CD4-positive, alpha-beta T cell treated with Interleukin-4 for 1 hour (primary cell): ENCODE measurements at places on chromosomes 11 and 22.

GRCh38 chr11:73218106-73218829, at the start of gene P2RY2:
P2RY2 (plus strand) TSS chr11:73218281; CDS start chr11:73234160, 15,879 bp downstream.
- DNase-seq: peak; percentile 19

GRCh38 chr11:124793466-124794278, 6.5 kb downstream of the MSANTD2 start:
- peak; percentile 31 for DNase-seq

- peak; percentile 86 for DNase-seq
These were observed 1.2 kb downstream of the PHLDB1 start for GRCh38 chr11:118608360-118609227.

GRCh38 chr11:27217948-27218420, 145.0 kb downstream of the CCDC34 start:
- no peak for DNase-seq

GRCh38 chr11:64409707-64410403, 50.9 kb downstream of the RPS6KA4 start:
- DNase-seq: no peak

DNA sequence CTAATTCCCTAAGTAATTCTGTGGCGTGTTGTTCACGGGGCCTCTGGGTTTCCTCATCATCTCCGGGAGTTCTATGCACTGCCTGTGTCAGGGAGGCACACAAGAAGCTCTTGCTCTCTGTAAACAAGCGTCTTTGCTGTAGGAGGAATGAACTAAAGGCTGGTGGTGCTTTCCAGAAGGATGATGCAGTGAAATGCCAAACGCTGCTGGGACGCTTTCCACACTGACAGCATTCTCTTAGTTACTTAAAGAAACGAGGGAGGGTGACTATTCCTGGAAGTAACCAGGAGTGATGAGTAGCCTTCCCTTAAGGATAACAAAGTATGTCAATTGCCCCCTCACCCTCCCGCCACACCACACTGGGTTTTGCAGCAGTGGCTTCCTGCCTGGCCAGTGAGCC, 38.5 kb upstream of the NUP50 start:
- no peak for DNase-seq

GRCh38 chr11:70637949-70638583, 239.7 kb downstream of the CTTN start:
- no peak for DNase-seq

DNA sequence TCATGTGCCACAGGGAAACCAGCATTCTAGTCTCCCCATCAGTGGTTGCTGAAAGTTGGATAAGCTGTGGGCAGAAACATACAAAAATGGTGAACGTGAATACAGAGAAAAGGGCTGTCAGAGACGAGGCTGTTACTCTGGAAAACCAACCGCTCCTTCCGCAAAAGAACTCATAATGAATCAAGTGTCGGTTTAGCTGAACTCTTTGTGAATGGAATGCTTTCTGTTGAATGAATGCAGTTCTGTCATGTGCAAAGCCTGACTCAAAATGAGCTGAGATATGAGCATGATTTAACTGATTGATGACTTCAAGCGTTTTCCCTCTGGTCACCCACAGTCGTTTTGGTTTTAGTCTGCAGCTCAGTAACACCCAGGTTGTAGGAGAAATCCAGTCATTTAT, 298.3 kb downstream of the ETS1 start:
- DNase-seq: no peak

DNA sequence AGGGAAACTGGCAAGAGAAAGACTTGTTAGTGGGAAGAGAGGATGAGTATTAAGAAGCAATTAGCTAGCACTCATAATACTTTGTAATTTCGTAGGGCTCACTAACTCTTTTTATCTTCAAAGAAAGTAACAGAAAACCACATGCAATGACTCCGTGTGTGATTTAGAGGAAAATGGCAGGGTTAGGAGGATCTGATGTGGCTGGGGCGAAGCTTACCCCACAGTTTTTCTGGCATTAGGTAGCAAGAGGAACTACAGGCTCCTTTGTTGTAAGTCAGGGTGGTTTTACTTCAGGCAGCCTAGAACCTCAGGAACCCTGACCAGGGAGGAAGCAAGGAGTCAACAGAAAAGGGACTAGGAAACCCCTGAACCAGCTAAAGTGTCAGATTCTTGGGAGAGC, 89.7 kb downstream of the SPON1 start:
- DNase-seq: no peak

DNA sequence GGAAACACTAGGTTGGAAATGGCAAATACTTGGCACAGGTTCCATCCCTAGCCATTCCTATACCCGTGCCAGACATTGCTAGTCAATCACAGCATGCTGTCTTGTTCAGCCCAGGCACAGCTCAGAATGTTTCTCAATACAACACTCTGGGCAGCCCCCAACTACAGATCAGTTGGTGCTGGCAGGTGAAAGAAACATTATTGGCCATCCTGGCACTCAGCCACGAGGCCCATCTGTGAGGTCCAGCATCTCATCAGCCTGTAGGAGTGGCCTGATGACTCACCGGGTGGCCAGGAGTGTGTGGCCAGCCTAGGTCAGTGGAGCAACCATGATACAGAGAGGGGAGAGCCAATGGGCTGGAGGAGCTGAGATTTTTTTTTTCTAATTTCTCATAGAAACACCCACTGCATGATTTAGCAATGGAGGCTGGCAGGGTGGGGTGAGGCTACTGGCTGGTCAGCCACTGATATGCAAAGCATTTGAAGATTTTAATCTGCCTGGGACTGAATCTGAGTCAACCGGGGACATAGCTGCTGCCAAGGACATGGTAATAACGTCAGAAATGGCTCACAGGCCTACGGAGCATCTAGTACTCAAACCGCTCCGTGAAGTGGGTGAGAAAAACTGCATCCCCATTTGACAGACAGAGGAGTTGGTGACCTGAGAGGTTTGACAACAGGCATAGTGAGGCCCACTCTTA, 5.4 kb downstream of the MYO18B start:
- DNase-seq: no peak

GRCh38 chr11:8100605-8101004, 19.6 kb downstream of the TUB start:
- DNase-seq: no peak

GRCh38 chr11:19772480-19772879, 59.8 kb downstream of the NAV2 start:
- no peak for DNase-seq

- peak; percentile 54 for DNase-seq
These were observed 618 bp downstream of the MTA2 start for GRCh38 chr11:62601122-62601371.

DNA sequence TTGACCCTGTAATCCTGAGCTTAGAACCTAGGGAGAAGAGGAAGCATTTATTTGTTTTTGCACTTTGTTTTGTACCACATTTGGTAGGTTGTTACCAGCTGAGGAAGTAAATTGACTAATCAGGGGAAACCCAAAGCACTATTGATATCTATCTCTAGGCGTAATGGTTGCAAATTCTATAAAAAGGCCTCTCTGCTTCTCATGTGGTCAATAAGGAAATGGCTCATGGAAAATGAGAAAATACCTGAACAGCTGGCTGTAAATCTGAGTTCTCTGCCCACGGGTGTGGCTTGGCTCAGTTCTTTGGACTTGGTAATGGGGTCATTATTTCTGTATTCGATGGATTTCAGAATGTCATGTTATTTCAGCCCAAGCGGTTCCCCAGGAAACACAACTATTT, 42.4 kb downstream of the BARX2 start:
- DNase-seq: no peak

DNA sequence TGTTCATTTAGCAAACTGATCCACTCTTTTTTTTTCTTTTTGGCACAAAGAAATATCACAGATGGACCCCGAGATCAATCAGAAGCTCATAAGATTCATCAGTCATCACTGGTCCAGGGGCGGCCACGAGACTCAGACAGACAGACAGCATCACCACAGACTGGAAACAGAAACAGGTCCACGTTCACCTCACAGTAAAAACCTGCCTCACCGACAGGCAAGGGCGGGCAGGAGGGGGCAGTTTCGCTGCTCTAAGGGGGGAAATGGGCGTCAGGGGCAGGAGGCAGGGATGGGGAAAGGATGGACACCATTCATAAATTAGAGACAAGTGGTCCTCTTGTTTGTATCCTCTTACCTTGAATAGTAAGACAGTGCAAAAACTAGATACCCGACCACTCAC, 16.5 kb downstream of the CHST1 start:
- DNase-seq: no peak

DNA sequence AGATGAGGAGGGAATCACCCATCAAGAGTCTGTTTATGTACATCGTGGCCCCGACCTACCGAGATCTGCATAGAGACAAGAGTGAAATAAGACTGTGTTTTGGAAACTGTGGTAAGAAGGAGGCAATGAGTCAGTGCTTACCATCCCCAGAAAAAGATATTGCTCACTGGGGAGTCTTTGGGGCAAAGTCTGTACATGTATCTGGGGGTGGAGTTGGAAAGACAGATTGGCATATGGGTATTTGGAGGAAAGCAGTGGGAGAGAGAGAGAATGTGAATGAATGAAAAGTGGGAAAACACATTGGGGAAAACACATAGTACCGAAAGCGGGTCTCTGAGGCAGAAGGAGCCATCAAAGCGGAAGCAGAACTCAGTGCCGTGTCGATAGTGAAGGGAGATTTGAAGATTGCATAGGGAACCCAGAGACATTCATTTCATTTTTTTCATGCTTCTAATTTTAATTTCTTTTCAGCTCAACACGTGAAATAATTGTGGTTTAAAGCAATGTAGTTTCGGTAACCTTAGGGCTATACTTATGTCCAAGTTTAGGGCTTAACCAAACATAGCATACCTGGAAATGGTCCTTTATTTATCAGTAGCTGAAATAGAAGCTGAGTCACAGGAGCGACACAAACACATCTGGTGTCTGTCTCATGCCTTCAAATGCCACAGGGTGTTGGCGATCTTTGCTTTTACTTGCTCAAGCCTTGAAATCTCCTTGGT, 98.6 kb upstream of the CD44 start:
- DNase-seq: peak; percentile 81

DNA sequence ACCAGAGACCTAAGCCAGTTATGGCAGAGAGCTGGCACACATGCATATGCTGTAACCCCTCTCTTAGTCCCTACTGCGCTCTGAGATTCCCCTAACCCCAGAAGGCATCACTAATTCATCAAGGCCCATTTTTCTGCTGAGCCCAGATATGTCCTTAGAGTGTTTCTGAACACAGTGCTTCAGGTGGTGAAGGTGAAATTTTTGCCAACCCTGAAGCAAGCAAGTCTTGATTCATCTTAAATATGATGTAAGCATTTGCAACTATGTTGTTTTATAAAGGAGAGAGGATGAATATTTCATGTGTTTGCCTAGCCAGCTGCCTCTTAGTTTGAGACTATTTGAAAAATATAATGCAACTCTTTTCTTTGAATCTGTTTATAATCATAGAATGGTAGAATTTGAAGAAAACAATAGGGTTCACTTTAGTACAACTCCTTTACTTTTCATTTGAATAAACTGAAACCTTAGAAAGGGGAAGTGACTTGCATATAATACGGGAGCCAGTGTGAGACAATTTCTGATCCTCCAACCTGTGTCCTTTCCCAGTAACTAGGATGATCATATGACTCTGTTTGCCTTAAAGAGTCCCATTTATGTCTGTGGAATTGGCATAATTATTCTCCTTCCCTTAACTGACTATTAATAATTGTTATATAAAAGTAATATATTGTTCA, 194.3 kb upstream of the MTNR1B start:
- no peak for DNase-seq

GRCh38 chr11:87440076-87440770, 402.5 kb downstream of the TMEM135 start:
- no peak for DNase-seq

GRCh38 chr22:45218976-45219375, 21.7 kb downstream of the KIAA0930 start:
- DNase-seq: peak; percentile 14

- DNase-seq: no peak
These were observed 590 bp upstream of the IGF2 start for GRCh38 chr11:2139621-2140337.

- DNase-seq: no peak
These were observed 37.4 kb upstream of the SESN3 start for GRCh38 chr11:95268391-95268790.

- no peak for DNase-seq
These were observed 86.8 kb downstream of the GALNT18 start for GRCh38 chr11:11534981-11535380.

- DNase-seq: no peak
These were observed 4.6 kb downstream of the HYLS1 start for GRCh38 chr11:125892071-125892470.

- DNase-seq: no peak
These were observed 109.7 kb downstream of the WNT7B start for GRCh38 chr22:45867118-45867905.

- no peak for DNase-seq
These were observed 129.5 kb downstream of the MICAL2 start for GRCh38 chr11:12239804-12240371.

- DNase-seq: no peak
These were observed 2.4 kb upstream of the MGAT3 start for GRCh38 chr22:39454385-39454871.

GRCh38 chr11:94457118-94458029, 36.3 kb downstream of the MRE11 start:
- no peak for DNase-seq

GRCh38 chr11:75365711-75366181, 14.3 kb upstream of the ARRB1 start:
- DNase-seq: no peak

DNA sequence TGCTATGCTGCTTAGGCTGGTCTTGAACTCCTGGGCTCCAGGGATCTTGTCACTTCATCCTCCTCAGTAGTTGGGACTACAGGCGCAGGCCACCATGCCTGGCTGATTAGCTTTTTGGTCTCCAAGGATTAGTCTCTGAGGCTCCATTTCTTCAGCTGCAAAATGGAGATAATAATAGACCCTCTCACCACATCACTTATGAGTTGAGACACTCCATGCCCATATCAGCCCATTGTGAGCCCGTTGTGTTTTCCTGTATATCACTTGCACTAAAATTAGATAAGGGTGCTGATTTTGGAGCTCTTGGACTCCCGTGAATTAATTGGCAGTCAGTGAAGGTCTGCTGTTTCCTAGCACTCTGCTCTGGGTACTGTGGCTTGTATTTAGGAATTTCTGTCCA, 36.0 kb downstream of the DEPDC5 start:
- no peak for DNase-seq

DNA sequence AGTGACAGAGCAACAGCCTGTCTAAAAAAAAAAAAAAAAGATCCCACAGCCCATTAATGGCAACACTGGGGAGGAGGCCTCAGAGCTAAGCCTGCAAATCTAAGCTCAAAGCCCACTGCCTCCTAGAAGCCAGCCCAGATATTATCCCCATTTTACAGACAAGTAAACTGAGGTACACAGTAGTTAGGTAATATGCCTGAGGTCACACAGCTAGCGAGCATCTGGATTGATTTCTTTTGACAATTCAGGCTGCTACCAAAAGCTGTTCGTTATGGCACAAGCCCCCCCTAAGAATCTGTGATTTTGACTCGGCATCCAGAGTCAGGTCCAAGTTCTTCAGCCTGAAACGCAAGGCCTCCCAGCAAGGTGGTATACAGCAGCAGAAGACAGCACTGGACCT, 13.7 kb downstream of the ELFN2 start:
- DNase-seq: no peak

- no peak for DNase-seq
These were observed 421 bp upstream of the PRR33 start for GRCh38 chr11:1892116-1892515.

- DNase-seq: no peak
These were observed 1031.8 kb downstream of the NTM start for GRCh38 chr11:132402071-132402684.

GRCh38 chr11:30735946-30736345, 149.8 kb upstream of the MPPED2 start:
- DNase-seq: no peak

GRCh38 chr22:41048791-41049717, 43.3 kb upstream of the EP300 start:
- DNase-seq: no peak
